ENCODE measurements at places on chromosomes 6 and 20. TPM values are rescaled to one million over a fixed set of nuclear protein-coding genes. Genes with fewer than 3 reads are reported as not detected.

Gene HCK
- total RNA-seq = not detected

Gene PKIB
- 4.1 TPM for total RNA-seq

Gene PHACTR1
- total RNA-seq = not detected

Gene DLK2
- 21.3 TPM for total RNA-seq

Gene PTCHD4
- 1.6 TPM for total RNA-seq

Gene HSPA12B
- total RNA-seq = 0.14 TPM

Gene ADGRB3
- total RNA-seq = not detected

Gene FERMT1
- 26.7 TPM for total RNA-seq

Measured in airway epithelial cell (primary cell).